Activated CD8-positive, alpha-beta memory T cell treated with anti-CD3 and anti-CD28 coated beads for 36 hours (primary cell): ENCODE measurements at places on chromosomes 1 and 21. TPM values are rescaled to one million over a fixed set of nuclear protein-coding genes. Genes with fewer than 3 reads are reported as not detected.

Gene NBPF20
- 1.5 TPM for total RNA-seq

Gene CFHR3
- not detected for total RNA-seq

Gene C2CD4D
- total RNA-seq: 1.5 TPM

Gene C4BPB
- total RNA-seq: 0.65 TPM

Gene FHAD1
- total RNA-seq: 0.38 TPM

Gene CNKSR1
- total RNA-seq: 0.84 TPM

Gene NEK2
- 17.2 TPM for total RNA-seq

Gene MCOLN3
- 0.32 TPM for total RNA-seq

Gene TRPM2
- total RNA-seq: 6.8 TPM

Gene NKAIN1
- not detected for total RNA-seq

Gene EPHA8
- not detected for total RNA-seq

Gene RYR2
- total RNA-seq: 0.13 TPM

Gene ETNK2
- total RNA-seq: 1.1 TPM

Gene OR2T11
- not detected for total RNA-seq

Gene KCNE1
- total RNA-seq: 0.15 TPM

Gene LRRC71
- total RNA-seq: not detected

Gene ADGRB2
- total RNA-seq: 0.13 TPM

Gene IFNLR1
- 5.6 TPM for total RNA-seq

Gene GRIK1
- not detected for total RNA-seq

Gene SPRR3
- not detected for total RNA-seq

Gene TBX19
- 0.82 TPM for total RNA-seq

Gene FCGR3A
- not detected for total RNA-seq

Gene KCNJ15
- total RNA-seq: 0.06 TPM

Gene GREM2
- not detected for total RNA-seq

Gene CADM3
- not detected for total RNA-seq

Gene NMNAT2
- not detected for total RNA-seq

Gene NAXE
- total RNA-seq: 66.3 TPM

Gene PTPN7
- total RNA-seq: 454 TPM

Gene SMYD3
- total RNA-seq: 20.5 TPM

Gene TCHHL1
- total RNA-seq: not detected

Gene TACSTD2
- not detected for total RNA-seq

Gene TMEM125
- total RNA-seq: not detected

Gene KCNE2
- total RNA-seq: not detected

Gene SMCP
- total RNA-seq: not detected

Gene ASPM
- 25.8 TPM for total RNA-seq

Gene PTPN14
- 2.0 TPM for total RNA-seq

Gene CD48
- total RNA-seq: 292 TPM

Gene CFH
- total RNA-seq: 0.70 TPM

Gene ERVH48-1
- total RNA-seq: not detected

Gene S100A16
- total RNA-seq: not detected

Gene FABP3
- not detected for total RNA-seq

Gene LRRC38
- total RNA-seq: not detected

Gene MEX3A
- total RNA-seq: 0.67 TPM

Gene CCDC24
- total RNA-seq: 3.1 TPM

Gene JAM2
- total RNA-seq: 1.3 TPM

Gene ZNF593
- total RNA-seq: 84.2 TPM

Gene OPRD1
- total RNA-seq: not detected

Gene EBNA1BP2
- total RNA-seq: 165 TPM

Gene FMOD
- 2.2 TPM for total RNA-seq

Gene SYNJ1
- 10.3 TPM for total RNA-seq

Gene LRRC7
- not detected for total RNA-seq

Gene SLFNL1
- 0.11 TPM for total RNA-seq

Gene G0S2
- 9.4 TPM for total RNA-seq

Gene CDCA8
- total RNA-seq: 42.1 TPM

Gene HSD11B1
- total RNA-seq: 1.3 TPM

Gene C1orf216
- 20.1 TPM for total RNA-seq

Gene MIS18A
- 31.1 TPM for total RNA-seq

Gene ZFP69
- total RNA-seq: 3.5 TPM

Gene ADGRL4
- not detected for total RNA-seq
